ENCODE measurements at places on chromosomes 5 and 9.
A peak's percentile ranks its signal among the peaks of the same experiment; 100 is the strongest.

DNA sequence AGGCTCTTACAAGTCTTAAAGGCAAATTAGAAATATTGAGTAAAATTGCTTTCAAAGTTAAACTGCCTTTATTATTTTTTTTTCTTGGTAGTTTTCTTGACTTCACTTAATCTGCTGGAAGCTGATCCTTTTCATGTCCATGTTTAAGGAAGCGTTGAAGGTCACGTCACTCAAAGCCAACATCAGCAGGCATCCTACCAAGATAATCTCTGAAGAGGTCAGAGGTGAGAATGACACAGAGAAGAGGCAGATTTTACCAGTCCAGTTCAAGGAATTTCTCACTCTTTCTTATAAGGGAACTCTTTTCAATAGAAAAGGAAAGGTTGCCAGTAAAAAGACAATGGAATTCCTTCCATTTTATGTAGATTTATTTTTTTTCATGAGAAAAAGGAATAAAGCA lies 259.8 kb downstream of the ANXA1 start:
- DNase-seq, result no peak

DNA sequence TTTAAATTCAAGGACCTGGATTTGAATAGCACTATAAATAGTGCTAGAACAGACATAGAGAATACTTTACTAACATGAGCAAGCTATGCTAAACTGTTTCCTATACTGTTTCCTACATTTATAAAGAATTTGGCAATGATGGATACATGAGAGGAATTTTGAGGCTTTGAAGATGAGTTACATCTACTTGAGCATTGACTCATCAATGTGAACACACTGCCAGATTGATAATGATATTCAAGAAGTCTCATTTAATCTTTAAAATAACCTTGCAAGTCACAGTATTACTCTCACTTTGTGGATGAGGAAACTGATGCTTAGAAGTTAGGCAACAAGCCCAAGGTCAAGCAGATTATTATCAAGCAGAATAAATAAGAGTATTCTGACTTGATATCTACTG lies 281.9 kb downstream of the DNAH5 start:
- DNase-seq, result peak; percentile 39

DNA sequence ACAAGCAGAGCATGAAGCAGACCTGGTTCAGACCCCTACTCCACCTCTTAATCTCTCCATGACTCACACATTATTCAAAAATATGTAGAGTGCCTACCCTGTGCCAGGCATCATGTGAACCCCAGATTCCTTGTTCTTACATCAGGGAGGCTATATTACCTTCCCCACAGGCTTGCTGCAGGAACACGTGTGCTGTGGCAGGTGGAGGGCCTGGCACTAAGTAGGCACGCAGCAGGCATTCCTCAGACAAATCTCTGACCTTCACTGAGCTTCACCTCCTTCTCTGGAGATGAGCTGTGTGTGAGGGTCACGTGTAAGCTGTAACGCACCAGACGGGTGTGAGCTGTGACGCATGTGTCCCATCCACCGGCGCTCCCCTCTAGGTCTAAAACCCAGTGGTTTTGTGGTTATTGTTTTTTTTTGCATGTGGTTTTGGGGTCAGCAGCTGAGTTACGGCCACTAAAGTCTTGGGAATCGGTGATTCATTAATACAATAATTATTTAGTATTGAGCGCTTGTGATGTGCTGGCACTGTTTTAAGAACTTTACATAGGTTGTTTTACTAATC lies 30.3 kb downstream of the ANGPTL2 start:
- DNase-seq, result no peak

DNA sequence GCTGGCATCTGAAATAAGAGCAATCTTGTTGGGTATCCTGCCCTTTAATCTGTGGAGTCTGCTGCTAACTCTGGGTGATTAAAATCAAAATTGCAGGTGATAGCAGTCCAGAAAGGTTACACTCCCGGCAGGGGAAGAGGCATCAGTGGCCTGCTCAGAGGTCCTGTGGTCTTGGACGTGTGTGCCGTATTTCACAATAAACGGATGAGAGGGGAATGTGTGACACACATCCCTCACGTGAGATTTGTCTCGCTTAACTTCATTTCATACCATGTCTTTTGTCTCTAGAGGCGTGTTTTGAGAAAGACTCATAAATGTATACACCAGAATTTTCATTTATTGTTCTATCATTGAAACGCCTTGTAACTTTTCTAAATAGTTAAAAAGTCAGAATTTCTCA lies 36.6 kb downstream of the FAM240B start:
- no peak for DNase-seq

- DNase-seq, result no peak
Measured at GRCh38 chr5:145739843-145740242, 95.3 kb downstream of the PRELID2 start.

DNA sequence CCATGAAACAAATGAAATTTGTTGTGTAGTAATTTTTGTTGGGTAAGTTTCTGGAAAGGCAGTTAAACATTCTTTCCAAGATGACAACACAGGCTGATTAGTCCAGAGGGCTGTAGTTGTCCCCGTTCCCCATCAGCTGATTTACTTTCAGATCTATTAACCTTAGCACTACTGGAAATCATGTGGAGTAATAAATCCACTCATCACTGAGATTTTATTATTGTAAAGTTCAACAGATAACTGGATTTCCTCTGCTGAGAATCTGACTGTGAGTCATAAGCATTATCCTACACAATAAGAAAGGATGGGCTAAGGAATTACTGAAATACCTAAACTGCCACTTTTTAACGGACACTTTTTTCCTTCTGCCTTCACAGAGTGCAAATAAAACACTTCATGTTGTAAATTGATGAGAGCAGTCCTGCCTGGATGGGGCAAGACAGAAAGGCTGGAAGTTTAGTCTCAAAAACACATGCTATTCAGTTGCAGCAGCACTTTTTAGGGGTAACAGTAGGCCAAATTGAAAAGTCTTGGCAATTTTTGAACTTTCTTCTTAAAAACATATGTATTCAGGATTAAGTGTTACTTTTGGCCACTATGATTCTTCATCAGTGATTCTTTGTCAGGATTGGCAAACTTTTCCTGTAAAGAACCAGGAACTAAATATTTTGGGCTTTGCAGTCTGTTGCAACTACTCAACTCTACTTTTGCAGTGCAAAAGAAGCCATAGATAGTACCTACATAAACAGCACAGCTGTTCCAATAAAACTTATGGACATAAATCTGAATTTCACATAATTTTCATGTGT lies 7.0 kb downstream of the STOM start:
- peak; percentile 96 for DNase-seq

DNA sequence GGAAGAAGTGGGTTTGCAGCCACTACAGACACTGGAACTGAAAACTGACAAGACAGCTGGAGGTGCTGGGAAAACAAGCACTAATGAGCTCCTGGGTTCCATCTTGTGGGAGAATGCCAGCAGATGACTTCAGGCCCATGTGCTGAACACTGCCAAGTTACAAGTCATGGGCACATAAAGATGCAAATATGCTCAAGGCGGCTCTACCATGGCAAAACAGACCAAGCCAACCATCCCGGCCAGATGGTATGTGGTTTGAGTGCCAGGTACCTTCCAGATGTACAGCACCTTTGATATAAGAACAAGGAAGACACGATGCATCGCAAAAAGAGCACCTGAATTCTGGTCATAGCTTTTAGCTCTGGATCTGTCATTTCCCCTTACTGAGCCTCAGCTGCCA lies 19.9 kb downstream of the TNFSF8 start:
- DNase-seq, result peak; percentile 59

DNA sequence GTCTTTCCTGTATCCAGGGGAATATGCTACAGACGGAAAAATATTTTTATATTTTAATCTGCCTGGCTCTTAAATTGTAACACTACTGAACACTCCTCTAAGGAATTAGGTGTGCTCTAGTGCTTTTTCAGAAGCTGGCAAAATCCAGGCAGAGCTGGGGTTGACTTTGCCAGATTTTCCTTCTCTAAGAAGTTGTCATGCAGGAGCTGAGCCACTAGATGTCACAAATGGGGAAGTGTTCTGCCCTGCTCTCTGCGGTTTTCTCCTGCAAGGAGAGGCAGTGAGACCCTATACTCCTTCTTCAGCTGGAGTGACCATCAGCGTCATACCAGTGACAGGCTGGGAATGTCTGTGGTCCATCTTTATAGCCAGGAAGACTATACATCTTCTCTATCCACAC lies 112.5 kb downstream of the HAPLN1 start:
- DNase-seq, result peak; percentile 41

- no peak for DNase-seq
Measured at GRCh38 chr5:178196281-178196812, 8.0 kb upstream of the HNRNPAB start.

DNA sequence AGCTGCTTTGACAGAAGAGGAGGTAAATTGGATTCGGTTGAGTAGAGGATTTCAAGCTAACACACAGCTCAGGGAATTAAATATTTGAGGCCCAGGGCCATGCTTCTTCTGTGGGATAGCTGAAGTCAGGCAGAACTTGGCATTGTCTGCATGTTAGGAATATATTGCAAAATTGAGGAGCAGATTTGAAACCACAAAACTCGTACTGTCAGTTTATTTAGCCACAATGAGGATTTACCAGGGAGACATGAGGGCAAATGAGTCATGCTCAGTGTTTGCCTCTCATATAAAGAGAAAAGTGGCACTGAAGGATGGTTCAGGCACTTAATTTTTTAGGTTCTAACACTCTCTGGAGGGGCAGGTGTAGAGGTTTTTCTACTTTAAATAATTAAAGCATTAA lies 83.0 kb upstream of the PRLR start:
- peak; percentile 36 for DNase-seq

DNA sequence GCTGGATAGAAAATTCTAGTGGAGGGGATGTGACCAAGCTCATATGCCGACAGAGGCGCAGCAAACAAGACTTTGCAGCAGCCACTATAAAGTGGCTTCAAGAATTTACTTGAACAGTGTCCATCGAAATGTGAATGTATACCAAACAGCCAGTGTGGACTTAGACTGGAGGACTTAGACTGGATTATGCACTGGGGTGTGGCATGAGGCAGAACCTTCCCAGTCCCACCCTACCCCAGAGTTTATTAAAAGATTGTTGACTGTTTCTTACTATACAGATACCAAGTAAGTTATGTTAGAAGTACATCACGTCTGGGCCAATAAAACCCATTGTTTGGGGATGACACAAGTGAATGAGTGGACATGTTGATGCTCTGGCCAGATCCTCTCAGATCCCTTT lies 561.3 kb upstream of the KLF4 start:
- no peak for DNase-seq

DNA sequence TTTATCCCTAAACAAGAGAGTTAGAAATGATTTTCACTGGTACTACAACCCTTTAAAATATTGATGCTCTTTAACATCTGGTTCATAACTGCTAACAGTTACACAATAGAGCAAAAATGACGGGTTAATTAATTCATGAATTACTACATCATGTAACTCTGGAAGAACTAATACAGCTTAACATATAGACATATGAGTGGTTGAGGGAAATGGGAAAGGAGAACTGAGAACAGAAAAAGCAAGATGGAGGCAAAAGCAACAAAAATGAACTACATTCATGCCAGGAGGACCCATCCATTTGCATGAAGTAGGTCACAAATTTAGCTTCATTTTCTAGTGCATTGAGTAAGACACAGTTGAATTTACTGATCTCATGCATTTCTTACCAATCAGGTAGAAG lies 61.8 kb downstream of the C9 start:
- DNase-seq, result no peak

DNA sequence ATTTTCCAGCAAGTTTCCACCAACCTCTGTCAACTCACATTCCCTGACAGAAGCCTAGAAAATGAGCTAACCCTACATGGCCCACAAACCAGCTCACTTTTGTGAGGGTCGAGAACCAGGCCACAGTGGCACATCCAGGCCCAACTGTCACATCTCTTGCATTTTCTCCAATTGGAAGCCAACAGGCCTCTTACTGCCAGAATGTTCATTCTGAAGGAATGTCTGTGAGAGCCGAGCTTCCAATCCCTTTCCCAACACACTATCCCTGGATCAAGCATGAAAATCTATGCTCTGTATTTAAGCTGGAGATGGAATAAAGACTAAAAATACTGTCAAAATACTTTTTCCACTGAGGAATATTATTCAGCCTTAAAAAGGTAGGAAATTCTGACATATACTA lies 20.0 kb downstream of the MARCHF3 start:
- DNase-seq, result peak; percentile 52

- DNase-seq, result peak; percentile 30
Measured at GRCh38 chr9:35695943-35696401, 6.2 kb upstream of the TPM2 start.

DNA sequence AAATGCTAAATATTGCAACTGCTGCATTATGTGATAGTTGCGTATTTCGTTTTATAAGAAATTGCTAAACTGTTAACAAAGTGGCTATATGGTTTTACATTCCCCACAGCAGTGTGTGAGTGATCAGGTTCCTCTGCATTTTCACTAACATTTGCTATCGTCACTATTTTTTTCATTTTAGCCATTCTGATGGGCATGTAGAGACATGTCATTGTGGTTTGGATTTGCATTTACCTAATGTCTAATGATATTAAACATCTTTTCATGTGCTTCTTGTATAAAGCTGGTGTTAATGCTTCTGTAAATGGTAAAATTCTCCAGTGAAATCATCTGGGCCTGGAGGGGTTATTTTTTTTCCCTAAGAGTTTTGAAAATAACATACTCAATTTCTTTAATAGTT lies 61.6 kb downstream of the ERCC6L2 start:
- DNase-seq, result no peak

DNA sequence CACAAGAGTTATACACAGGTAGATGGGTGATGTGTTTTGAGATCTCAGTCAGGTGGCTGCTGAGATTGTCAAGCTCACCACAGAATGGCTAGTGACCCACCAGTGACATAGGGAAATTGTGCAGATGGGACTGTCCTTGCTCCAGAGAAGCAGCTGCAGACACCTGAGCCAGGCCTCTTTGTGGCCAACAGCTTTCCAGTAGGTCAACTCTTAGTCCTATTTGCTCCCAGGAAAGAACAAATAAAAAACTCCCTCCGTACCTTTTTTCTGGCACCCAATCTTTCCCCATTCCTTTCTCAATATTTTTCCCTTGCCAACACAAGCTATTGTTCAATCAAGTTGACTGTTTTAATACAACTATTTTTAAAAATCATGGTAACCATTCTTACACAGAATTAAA lies 14.2 kb downstream of the IARS1 start:
- DNase-seq, result no peak

DNA sequence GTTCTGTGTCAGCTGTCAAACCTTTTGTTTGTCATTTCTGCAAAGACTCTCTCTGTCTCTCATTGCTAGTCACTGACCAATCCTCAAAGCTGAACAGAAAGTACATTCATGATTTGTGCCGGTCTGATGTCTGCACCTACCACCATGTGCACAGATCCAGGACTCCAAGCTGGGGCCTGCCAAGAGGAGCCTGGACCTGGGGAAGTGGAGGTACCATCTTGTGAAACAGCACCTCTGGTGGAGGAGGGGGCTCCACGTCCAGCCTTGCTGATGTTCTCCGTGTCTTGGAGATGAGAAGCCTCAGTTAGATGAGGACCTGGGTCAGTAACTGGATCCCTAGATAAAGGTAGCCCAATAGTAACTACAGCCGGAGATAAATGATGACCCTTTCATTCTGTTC lies 98.9 kb downstream of the TENT4A start:
- DNase-seq, result no peak

GRCh38 chr5:66551338-66551737 lies 44.9 kb upstream of the MAST4 start:
- no peak for DNase-seq
